ENCODE measurements at places on chromosomes 3 and 15.

DNA sequence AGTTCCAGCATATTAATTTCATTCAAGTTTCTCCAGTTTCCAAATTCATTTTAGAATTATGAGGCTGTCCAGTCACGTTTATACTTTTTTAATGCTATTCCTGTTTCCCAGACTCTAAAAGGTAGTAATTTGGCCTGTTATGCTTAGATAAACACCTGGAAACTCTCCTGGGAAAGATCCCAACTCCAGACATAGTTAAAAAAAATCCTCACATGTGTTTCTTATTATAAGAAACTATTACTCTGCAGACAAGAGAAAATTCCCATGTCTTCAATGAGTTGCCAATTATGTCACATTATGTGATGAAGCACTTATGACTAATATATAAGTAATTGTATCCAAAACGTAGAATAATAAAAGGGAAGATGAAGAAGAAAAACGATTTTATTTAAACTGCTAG lies 137.1 kb upstream of the TMC3 start:
- DNase-seq, result no peak

DNA sequence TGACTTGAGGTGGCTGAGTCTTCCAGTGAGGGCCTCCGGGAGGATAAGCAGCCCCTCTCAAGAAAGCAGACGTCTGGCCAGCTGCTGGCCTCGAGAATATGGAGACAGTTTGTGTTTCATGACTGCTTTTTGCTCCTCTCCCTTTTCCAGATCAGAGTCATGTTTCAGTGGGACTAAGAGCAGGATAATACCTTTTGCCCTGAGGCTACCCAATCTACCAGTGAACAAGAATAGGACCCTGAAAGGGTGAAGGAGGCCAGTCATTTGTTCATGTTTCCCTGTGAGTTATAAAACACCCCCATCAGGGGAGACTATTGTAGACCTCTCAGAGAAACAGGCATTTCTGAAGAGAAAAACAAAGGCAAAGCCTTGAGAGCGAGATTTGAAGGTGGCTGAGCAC lies 137.4 kb downstream of the RYR3 start:
- DNase-seq, result no peak

DNA sequence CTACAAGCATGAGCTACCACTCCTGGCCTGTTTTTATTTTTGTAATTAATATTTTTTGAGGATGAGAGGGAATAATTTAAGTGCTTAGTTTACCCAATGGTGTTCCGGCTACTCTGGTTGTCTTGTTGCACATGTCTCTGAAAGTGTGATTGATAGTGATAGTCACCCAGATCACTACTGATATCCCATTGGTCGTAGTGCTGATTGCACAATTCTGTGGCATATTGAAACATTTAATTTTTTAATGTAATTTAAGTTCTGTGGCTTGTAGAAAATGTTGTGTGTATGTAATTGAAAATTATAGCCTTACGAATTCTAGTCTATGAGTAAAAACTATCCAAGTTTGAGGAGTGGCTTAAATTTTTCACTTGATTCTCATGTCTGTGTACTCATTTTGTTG lies 11.9 kb downstream of the ARIH2 start:
- no peak for DNase-seq

DNA sequence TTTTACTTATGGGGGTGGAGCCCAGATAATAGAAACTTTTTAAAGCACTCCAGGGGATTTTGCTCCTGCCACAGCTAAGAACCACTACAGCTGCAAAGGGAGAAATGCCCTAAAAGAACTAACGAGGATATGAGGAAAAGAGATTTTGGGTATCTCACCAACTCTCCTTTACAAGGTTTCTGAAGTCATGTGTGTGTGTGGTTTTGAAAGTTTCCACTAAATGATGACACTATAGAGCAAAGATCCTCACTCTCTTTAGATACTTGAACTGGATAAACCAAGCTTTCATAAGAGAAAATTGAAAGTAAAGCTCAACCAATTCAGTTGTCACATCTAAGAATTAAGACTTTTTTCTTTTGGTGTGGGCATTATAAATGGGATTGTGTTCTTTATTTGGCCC lies 455.3 kb upstream of the ALCAM start:
- DNase-seq, result no peak

DNA sequence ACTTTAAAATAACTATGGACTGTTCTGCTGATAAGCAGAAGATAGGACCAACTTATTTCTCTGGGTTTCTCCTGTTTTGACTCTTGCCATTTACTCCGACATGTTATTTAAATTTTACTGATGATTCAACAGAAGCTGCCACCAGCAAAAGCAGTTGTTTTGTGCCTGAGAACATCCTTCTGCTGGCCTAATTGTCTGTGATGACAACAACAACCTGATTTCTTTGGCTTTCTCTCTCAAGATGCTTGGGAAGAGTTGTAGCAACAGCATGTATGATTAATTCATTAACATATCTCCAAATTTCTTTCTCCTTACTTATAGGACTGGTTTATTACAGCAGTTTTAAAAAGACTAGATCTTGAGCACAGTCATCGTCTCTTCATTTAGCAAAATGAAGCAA lies 36.9 kb upstream of the DYNC1LI1 start:
- DNase-seq, result no peak

- no peak for DNase-seq
These were observed 18.1 kb downstream of the DAZL start for GRCh38 chr3:16587047-16587680.

GRCh38 chr3:1318296-1319005 lies 225.6 kb downstream of the CNTN6 start:
- DNase-seq, result no peak

DNA sequence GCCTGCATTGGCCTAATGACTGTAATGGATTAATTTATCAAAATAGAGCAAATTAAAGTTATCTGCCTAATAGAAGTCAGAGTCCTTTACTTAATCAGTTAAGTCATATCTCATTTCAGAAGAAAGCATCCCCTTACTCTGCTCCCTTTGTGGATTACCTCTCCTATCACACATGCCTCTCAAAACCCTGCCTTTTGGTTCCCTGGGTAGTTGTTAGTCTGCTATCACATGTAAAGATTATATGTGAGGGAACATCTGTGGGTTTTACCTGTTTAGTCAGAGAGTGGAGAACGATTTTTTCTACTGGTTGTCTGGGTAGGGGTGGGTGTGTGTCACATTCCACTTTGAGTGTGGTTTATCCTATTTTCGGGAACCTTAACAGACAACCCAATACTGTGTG lies 16.4 kb downstream of the UBE2E2 start:
- DNase-seq, result no peak

DNA sequence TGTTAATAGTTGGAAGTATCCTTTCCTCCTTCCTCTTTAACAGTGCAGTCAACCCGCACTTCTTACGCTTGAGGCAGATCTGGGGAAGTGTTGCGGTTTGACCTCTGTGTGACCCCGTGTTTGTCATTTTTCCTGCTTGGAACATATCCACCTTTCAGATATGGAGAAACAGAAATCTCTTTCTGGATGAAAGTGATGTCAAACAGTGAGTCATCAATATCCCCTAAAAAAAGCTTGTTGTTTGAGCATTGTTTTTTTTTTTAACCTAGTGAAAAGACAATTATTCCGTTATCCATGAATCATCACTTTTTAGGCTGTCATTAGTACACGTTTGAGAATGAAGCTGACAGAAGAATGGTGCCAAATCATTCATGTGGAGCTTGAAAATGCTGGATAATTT lies 293.7 kb downstream of the ARPP21 start:
- no peak for DNase-seq

DNA sequence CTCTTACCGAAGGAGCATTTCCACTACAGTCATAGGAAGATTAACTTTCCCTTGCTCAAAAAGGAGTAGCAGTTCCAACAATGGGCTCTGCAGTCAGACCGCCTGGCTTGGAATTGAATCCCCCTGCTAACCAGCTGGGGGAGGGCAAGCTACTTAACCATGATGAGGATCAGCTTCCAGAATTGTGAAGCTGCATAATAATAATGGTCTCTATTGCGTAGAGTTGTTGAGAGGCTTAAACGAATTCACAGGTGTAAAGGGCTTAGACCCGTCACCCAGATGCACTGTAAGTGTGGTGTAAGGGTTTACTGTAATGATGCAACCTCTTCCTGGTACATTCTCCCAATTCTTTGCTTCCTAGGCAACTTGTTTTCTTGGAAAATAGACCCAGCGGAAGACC lies 185.2 kb upstream of the RGMA start:
- DNase-seq, result no peak

DNA sequence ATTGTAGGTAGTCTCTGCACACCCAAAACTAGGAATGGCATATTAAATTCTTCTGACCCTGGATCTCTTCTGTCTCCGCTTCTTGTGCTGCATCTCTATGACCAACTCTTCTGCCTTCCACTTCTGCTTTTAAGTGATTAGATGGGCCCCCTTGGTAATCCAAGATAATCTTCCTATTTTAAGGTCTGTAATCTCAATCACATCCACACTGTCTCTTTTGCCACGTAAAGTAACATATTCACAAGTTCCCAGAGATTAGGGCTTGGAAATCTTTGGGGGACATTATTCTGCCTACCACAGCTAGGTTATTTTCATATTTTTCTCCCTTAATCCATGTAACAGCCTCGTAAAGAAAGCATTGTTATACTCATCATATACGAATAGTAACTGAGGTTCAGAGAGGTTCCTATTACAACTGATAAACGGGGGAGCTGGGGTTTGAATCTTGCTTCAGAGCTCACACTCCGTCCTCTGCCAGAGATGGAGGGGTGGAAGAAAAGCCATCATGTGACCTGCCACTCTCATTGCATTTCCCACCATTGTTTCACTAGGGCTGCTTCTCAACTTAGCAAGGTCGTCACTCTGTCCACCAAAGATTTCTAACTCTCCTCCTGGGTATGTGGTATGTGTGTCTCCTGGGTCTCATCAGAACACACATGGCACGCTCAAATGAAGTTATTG lies 6.6 kb upstream of the CD47 start:
- DNase-seq, result no peak

DNA sequence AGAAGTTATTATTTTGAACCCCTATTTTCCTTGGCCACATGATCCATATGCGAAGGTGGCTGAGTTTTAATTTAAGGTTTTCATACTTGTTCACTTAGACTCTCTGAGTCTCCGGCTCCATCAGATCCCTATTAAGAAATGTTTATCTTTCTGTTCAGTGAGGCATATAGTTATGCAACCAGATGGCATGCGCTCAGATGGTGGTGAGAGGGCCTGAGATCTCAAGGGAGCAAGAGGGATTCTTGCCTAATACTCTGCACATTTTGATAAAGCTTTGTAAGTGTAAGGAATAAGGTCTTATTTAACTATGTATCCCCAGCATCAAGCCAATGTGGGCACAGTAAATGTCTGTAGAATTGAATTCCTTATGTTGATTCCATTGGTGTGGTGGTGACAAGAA lies 78.9 kb upstream of the DPH6 start:
- no peak for DNase-seq

GRCh38 chr3:177789500-177789899 lies 592.2 kb upstream of the TBL1XR1 start:
- no peak for DNase-seq

DNA sequence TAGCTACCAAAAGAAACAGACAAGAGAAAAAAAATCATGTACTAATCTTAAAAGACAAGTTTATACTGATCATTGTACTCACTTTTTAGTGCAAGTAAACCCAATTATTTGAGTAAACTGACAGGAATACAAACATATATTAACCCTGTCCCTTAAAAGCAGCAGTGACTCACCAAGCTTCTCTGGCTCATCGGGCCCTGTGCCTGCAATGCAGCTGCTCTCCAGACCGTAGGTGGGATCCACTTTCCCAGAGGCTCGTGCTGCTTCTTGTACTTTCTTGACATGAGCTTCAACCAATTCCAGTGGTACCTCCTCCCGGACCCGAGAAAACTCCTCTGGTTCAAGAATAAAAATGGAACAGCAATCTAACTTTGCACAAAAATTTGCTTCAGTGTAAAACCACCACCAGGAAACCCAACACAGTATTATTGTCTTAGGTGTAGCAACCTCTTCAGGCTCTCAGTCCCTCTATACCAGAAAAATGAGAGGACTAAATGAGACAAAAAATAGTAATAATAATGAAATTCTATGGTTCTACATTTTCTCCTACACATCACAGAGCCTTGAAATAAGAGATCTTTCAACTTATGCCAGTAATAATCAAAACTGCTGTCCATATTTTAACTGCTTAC lies 82.6 kb upstream of the CSPG5 start:
- DNase-seq, result no peak

- no peak for DNase-seq
These were observed at the start of gene SH2D7 for GRCh38 chr15:78092261-78093041. Gene SH2D7, plus strand, starts transcription at chr15:78092561. Its CDS starts 24 bp downstream, at chr15:78092585.

- no peak for DNase-seq
These were observed 420.9 kb upstream of the NECTIN3 start for GRCh38 chr3:110650741-110651140.

DNA sequence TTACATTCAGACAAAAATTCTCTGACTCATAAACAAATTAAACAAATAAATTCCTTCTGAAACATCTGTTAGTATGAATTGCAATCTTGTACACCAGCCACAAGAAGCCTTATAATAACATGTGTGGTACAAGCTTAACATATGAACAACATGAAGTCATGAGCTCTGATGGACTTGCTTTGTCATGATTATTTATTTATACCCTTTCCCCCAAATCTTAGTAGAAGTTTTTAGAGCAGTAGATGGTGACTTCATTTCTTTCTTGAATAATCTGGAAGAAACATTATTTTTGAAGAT lies 633.4 kb downstream of the EPHA3 start:
- DNase-seq, result no peak

DNA sequence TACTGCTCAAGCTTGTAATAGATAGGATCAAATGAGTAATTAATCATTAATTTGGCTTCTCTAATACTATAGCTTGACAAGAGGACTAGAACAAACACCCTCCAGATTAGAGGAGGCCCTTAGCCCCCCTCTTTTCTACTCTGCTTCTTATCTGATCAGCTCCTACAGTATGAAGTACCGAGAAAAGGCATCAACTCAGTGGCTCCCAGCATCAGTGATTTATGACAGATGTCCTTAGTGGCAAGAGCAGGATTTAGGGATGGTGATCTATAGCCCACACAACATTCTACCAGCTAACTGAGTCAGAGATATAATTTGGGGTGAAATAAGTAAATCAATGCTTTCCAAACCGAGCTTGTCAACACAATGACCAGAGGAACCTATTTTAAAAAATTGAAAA lies 541.1 kb downstream of the NLGN1 start:
- DNase-seq, result no peak

DNA sequence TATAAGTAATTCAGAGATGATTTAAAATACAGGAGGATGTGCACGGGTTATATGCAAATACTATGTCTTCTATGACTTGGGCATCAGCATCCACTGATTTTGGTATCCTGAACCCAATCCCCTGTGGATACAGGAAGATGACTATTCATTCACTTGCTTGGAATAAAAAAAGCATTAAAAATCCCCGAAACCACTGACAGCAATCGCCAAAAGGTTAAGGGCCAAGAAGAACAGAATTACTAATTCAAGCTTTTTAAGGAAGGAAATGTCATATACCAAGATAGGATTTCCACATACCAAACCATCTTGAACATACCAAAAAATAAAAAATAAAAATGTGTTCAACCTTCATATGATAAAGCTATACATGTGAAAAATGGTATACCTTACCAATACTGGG lies 93.7 kb downstream of the DLG1 start:
- no peak for DNase-seq

Measured in T-helper 2 cell treated with Interferon-gamma antibody and Interleukin-4, amounts not matched to agents 5 μg/mL and 100 μg/mL, for 36 hours (primary cell).